ENCODE measurements at places on chromosomes 1 and 21.

DNA sequence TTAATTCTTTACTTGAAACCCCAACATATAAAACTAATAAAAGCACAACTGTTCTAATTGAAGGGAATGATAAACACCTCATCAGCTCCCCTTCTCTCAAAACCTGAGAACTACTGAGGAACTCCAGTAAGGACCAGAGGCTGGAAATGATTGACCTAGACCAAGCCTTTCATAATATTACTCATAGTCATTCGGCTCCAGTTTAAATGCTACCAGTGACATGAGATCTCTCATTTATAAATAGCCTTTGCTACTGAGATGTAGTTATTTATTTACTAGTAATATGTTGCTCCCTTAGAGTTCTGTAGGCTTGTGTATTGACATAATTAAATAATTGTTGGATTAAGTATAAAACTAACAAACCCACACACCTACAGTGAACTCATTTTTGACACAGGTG lies 209.8 kb upstream of the PRMT6 start:
- DNase-seq, result no peak

- DNase-seq, result no peak
These were observed 27.8 kb downstream of the ASAP3 start for GRCh38 chr1:23456226-23456625.

- DNase-seq, result no peak
These were observed 116.0 kb upstream of the GUCA2B start for GRCh38 chr1:42037161-42037560.

DNA sequence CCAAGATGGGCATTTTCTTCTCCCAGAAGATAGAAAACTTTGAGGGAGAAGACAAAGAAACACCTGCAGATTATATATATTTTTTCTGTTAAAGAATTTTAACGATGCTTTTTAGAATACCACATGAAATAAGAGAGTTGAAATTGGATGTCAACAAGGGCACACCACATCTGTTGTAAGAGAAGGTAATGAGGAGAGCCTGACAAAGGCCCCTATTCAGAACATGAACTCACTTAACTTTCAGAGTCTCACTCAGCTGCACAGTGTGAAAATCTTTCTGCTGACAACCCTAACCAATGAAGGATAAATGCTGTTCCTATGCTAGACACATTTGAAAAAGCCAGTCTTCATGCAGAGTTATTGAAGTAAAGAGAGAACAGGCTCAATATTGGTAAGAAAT lies 7.3 kb downstream of the KRTAP22-2 start:
- no peak for DNase-seq

DNA sequence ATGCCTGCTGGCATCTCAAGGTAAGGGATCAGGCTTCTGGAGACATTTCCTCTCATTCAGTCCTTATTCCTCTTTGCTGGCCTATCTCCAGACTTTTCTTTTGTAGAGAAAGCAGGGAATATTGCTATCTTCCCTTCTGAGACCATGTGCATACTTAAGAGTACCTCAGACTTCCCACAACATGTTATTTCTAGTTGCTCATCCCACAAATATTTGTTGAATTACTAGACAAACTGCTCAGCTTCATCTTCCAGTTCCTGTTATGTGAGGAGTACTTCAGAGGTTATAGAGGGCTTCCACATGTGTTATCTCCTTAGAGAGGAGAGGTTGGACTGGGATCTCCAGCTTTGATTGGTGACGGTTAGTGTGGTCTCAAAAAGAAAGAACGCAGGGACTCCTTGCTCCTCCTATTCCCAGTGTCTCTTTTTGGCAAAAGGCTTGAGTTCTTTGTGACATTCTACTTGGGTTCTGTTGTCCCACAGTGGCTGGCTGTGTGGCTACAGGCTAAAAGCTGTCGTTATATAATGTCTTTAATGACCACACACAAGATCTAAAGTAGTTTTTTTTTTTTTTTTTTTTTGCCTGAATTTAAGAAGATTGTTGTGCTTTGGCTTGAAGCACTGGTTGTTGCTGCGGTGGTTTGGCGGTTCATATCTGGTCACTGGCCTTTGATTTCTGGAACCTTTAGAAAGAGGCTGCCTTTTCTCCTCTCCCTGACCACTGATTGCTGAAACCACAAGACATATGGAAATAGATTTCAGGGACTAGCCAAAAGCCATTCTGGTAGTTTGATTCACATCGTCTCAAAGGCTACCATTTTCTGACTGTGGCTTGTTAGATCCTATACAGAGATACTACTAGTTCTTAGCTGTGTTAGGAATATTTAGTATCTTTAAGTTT lies 78.7 kb downstream of the FGGY start:
- no peak for DNase-seq

DNA sequence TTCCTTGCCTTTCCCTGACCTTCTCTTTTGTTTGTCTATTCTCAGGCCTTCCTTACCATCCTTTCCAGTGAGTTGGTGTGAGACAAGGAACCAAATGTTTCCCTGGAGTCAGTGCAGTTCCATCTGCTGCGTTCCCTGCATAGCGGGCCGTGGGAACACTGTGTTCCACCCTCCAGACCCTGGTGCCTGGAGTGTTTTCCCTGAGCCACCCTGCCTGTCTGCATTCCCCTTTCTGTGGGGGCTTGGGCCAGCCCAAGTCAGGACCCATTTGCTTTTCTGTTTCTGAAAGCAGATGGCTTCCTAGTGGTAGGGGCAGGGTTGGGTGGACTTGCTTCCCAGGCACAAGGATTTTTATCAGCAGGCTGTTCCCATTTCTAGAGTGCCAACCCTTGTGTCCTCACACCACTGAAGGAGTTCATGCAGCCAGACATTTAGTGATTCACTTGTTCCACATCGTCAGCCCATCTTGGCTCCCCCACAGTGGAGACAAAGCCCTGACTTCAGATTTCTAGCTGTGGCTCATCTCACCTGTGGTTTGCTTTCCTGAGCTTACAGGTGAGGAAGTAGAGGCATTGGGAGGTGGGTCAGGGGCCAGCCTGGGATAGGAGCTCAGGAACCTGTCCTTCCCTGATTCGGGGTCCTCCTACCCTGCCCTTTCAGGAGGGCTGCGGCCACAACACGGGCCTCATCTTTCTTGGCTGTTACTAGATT lies 14.1 kb upstream of the MYOG start:
- no peak for DNase-seq

GRCh38 chr1:218339267-218339831 lies 5.8 kb upstream of the TGFB2 start:
- DNase-seq, result no peak

DNA sequence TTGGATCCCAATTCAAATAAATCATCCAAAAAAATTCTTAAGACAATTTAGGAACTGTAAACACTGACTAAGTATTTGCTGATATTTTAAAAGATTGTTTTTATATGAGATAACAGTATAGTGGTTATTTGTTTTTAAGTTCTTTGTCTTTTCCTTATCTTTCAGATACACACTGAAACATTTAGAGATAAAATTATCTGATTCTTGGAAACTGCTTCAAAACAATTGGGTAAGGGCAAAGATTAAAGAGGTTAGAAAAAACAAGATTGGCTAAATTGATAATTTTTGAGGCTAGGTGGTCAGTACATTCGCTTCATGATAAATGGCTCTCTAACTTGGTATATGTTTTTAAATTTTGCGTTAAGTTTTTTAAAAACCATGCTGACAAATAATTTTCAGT lies 117.3 kb downstream of the PSMG1 start:
- no peak for DNase-seq

DNA sequence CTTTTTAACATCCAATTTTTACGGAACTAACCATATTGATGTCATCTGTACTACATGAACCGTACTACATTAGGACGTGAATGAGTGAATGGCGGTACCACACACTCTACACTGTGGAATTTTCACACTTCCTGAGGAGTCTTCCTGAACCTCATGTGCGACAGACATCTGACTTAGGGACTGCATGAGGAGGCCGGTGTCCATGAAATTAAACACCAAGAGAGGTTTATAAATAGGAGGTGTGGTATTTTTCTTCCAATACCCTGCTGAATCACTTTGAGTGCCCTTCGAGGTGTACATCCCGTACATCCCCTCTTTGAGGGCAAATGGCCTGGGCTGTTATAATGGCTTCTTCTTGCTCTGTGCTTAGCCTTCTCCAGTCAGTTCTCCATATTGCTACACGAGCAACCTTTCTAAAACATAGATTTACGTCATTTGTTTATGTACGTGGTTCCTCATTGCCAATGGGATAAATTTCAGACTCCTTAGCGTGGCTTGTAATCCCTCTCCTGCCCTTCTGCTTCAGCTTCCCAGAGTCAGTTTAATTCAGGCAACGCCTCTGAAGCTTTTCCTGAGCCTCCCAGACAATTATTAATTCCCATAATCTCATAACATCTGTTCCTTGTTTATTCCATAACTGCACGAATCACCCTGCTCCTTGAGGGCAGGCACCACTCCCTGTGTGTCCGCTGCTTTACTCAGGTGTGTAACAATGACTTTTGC lies 9.4 kb downstream of the ST3GAL3 start:
- DNase-seq, result no peak

DNA sequence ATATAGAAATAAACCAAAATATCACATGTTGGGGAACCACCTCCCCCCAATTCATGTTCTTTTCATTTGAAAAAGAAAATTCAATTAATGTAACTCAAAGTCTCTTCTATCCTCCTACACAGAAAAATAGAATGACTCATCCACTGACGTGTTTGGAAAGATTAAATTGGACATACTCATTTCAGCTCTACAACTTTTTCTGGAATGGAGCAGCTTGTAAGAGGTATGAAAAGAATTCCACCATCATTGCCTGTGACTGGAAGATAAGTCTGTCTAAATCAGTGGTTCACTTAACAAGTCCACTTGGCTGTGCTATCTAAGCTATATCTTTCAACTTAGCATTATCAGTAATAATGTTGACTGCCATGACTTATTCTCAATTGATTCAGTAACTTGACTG lies 702.3 kb downstream of the BRINP3 start:
- DNase-seq, result no peak

DNA sequence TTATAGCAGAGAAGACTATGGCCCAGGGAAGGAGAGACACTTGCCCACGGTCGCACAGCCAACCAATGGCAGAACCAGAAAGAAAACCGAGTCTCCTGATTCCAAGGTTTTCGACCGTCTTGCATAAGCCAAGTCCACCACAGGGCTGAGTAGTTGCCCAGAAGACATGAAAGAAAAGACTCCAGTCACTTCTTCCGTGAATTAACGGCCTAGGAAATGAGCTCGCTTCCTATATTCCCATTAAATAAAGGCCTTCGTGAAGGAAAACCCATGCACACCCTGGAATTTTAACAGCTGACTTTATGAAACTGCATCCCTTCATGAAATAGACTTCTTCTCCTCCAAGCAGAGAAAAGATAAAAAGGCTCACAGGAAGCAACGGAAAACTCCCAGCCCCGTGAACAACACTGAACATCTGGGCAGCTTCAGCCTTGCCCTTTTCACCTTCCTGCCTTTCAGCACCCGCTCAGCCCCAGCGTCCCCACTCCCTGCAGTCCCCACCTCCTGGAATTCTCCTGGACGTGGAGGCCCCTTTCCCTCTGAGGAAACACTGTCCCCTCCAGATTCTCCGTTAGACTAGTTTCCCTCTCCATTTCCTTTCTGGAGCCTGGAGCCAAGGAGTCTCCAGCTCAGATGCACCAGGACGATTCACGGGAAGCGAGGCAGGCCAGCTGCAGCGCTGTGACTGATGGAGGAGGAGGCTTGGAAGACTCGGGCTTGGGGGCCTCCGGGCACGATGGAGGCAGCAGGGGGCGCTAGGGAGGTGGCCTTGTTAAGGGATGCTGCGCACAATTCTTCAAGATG lies 2.7 kb upstream of the MYOC start:
- peak; percentile 54 for DNase-seq

DNA sequence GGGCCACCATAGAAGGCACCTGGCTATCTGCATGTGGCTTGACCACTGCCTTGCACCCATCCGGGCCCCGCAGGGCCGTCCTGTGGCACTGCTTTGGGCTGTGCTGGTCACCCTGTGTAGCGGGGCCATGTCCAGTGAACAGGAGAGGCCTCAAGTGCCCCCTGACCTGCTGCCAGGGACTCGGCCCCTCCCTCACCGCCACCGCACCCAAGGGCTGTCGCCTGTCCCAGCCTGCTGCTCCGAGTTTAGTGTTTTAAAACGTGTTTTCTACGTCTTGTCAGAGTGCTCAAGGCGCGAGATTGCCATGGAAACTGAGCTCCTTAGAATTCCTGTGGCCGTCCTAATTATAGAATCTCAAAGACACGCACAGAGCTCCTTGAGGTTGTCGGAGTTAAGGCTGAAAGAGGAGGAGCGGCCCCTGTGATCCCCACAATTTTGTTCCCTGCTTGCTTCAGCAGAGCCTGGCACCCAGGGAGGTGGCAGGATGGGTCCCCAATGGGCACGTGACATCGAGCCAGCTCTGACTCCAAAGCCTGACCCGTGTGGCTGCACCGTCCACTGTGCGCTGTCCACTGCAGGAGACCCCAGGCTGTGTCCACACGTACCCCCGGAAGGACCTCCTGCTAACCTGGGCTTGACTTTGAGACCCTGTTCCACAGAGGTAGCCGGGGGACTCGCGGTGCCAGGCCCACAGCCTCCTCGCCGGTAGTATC lies 66.2 kb downstream of the FAAP20 start:
- no peak for DNase-seq

DNA sequence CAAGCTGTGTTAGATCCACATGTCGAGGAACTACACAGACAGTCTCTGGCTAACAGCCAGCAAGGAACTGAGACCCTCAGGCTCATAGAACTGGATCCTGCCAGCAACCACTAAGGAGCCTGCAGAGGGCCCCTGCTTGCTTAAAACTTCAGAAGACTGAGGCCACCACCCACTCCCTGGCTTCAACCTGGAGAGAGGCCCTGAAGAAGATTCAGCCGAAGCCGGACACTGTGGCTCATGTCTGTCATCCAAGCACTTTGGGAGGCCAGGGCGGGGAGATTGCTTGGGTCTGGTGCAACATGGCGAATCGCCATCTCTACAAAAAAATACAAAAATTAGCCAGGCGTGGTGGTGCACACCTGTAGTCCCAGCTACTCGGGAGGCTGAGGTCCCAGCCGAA lies 92.6 kb upstream of the TMPRSS2 start:
- DNase-seq, result no peak

DNA sequence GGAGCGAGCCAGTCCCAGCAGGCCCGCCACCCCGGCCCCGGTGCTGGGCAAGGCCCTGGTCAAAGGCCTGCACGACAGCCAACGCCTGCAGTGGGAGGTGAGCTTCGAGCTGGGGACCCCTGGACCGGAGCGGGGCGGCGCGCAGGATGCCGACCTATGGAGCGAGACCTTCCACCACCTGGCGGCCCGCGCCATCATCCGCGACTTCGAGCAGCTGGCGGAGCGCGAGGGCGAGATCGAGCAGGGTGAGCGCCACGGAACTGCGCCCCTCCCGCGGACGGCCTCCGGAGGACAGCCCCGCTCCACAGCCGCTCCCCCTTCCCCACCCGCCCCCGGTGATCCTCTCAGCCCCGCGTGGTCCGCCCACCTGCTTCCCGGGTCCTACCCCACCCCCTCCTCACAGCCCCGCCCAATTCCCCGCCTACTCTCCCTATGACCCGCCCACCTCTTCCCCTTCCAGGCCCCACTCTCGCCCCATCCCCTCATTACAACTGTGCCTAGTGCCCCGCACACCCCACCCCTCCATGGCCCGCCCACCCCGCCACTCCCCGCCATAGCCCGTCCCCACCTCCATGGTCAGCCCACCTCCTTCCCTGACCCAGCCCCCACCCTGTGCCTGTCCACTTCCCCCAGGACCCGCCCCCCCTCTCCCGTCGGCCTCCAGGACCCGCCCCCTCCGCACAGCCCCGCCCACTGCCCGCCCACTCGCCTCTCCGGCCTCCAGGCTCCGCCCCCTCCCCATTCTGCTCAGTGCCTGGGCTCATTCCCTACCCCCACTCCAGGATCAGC lies 52.7 kb downstream of the VWA5B1 start:
- DNase-seq, result no peak

- no peak for DNase-seq
These were observed 35.5 kb upstream of the RUNX3 start for GRCh38 chr1:24965571-24965930.
